Stimulated activated CD4-positive, alpha-beta T cell treated with anti-CD3 and anti-CD28 coated beads, Interleukin-1b, Interleukin-23, amount 100 ng/mL, for 4 hours (primary cell): ENCODE measurements at places on chromosomes 3 and 15.

DNA sequence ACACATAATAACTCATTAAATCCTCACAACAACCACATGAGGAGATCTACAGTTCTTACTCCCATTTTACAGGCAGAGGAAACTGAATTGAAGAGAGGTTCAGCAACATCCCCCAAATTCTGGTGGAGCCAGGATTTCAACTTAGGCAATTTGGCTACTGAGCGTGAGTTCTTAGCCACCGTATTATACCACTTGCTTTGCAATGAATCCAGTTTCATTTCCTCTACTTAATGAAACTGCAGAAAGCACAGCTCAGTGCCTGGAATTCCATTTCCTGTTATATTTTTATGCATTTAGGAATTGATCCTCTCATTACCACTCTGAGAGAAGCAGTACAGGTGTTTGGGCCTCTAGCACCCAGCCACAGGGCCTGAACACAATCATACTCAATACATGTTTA lies 4.3 kb downstream of the ZNF860 start:
- DNase-seq, result no peak

DNA sequence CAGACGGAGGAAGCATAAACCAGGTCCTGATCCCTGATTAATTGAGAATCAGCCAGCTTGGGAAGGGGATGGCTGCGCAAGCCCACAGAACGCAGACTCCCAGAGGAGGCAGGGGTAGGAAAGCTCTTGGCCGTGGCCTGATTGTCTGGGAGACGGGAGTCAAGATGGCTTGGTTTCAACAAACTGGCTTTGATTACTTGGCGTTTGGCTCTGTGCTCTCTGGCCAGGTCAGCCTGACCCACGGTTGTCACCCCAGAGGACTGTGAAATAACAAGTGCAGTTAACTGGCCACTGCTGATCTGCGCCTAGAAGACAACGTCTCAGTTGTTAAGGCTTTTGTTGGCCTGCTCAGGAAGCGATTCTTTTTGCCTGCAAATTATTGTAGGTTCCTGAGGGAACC lies 387.0 kb upstream of the PROK2 start:
- no peak for DNase-seq

GRCh38 chr15:85581495-85581894 lies 201.1 kb downstream of the AKAP13 start:
- DNase-seq, result no peak

DNA sequence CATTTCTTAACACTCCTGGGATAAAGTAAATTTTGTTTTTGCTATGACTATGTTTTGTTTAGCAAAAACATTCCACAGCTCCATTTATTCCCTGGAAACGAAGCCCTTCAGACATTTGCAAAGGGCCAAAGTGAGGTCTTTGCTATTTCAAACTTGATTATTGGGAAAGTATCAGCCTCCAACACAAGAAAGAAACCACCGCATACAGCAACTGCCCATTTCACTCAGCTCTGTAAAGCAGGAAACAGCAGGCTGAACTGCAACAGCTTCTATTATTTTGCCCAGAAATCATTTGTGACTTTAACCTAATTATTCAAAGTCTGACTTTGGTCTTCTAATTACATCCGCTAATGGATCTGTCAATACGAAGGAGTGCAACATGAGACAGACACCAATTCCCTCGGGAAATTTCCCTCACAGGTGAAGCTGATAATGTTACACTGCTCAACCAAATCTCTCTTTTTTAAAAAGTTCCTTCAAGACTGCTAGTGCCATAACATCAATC lies 72.1 kb downstream of the RFTN1 start:
- no peak for DNase-seq

DNA sequence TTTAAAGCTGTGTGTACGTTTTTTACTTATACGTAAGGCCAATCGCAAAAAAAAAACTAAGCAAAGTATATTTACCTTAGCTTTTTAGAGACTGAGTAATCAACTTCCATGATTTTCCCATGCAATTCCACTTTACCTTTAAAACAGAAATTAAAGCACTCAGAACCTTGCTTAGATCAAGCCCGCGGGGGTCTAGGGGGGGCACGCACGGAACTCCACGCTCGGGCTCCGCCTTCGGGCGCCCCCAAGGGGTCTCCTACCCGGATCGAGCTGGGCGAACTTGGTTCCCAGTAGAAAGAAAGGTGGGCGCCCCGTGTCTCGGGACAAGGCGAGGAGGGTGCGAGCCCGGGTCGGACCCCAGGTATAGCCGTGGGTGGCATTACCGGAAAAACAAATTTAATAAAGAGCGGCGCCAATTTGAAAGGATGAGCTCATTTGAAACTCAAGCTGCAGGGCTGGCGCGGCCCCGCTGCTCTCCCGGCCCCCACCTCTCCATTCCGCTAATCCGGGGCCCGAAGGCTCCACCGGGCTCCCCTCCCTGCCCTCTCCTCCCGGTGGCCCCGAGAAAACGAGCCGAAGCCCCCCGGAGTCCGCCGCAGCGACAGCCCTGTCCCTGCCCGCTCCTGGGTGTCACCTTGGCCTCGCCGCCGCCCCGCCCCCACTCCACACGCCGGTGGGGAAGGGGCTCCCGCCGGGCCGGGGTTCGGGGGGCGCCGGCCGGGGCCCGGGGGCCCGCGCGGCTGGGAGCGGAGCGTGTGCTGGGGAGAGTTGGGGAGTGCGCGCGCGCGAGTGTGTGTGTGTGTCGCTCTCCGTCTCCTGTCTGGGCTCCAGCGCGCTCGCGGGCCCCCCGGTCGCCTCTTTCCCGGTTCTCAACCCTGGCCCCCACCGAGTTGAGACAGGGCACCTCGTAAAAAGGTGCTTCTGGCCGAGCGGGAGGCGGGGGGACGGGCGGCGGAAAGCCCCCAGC lies 1.5 kb downstream of the IGF2BP2 start:
- DNase-seq, result peak; percentile 23

GRCh38 chr3:38158472-38158871 lies 6.9 kb upstream of the OXSR1 start:
- no peak for DNase-seq

GRCh38 chr3:25901796-25902195 lies 111.9 kb downstream of the OXSM start:
- DNase-seq, result no peak

- no peak for DNase-seq
These were observed 9.8 kb downstream of the MAP1A start for GRCh38 chr15:43527016-43527801.
